ENCODE measurements at places on chromosomes 4 and X.

DNA sequence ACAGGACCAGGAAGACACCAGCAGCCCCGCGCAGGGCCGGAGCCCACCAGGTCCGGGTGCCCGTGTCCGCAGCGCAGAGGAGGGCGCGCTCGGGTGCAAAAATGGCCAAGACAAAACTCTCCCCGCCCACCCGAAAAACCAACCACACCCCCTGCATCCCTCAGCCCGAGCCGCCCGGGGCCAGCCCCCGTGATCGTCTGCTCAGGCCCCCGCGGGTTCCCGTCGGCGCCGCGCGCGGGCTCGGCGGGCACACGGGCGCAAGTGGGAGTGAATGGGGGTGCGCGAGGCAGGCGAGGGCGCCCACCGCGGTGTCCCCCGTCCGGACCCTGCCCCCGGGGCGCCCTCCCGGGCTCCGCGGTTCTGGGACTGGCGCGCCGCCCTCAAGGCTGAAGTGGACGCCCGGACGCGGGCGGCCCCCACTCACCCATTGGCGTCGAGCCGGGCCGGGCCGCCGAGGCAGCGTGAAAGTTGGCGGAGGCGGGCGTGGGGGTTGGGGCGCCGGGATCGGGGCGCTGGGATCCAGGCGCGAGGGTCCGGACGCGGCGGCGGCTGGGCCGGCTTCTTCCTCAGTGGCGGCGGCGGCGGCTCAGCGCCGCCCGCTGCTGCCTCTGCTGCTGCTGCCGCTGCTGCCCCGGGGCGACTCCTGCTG, 393 bp downstream of the SH3KBP1 start:
- DNase-seq = peak; percentile 17

DNA sequence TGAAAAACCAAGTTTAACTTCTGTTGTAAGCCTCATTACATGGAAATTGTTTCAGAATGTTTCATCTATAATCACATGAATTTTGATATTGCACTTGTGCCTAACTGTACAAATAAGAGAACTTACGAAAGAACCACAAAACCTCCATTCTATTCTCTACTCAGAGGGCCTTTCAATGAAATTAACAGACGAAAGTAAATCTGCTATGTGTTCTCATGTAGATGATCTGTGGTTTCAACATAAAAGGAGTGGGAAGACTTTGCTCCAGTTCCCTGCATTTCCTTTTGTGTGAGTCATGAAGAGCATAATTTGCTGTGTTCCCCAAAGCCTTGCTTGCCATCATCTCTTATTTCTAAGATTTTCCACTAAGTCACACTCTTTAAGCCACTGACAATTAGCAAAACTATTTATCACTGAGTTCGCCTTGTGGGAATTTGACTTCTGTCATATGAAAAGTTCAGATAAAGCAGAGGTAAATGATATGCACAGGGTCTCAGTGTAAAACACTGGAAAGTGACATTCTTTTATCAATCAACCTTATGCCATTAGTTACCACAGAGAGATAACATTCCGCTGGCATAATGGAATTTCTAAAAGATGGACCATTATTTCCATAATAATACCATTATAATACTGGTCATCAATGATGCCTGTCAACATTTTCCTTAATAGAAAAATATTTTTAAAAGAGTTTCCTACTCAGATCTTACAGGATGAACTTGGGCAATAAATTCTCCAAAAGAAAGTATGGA, 329.8 kb downstream of the NR3C2 start:
- peak; percentile 3 for DNase-seq

GRCh38 chr4:113561092-113561491, 200.4 kb downstream of the CAMK2D start:
- no peak for DNase-seq

DNA sequence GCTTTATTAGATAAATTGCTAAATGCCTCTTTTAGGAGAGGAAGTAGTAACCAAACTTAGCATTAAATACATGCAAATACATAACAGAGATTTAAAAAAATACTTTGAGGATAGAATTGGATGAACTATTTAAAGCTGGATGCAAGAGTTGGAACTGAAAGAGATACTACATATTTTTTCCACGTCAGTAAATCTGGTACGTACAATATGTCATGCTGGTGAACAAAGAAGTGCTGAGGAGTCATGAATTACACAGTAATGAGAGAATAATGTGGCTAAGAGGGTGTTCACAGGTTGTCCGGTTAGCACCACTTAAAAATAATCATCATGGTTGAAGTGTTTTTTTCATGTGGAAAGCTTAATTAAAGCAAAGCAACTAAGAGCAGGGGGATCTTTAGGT, 184.1 kb upstream of the FRMPD4 start:
- no peak for DNase-seq

- DNase-seq = no peak
These were observed 89.4 kb upstream of the TRIM2 start for GRCh38 chr4:153114771-153115321.

DNA sequence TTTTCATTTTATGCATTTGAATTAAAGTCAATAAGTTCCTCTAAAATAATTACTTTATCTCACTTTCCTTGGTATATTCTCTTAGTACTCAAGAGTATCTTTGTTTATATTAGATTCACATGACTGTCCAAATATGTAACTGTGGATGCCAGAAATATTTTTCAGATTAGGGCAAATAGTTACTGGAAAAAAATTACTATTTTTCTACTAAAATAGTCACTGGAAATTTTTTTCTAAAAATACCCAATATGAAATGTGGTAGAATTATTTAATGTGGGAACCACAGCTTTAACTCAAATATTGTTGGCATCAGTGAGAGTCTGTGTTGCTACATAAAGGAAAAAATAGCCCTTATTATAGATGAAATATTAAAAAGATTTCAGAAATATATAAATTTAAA, 70.4 kb upstream of the NMU start:
- no peak for DNase-seq

DNA sequence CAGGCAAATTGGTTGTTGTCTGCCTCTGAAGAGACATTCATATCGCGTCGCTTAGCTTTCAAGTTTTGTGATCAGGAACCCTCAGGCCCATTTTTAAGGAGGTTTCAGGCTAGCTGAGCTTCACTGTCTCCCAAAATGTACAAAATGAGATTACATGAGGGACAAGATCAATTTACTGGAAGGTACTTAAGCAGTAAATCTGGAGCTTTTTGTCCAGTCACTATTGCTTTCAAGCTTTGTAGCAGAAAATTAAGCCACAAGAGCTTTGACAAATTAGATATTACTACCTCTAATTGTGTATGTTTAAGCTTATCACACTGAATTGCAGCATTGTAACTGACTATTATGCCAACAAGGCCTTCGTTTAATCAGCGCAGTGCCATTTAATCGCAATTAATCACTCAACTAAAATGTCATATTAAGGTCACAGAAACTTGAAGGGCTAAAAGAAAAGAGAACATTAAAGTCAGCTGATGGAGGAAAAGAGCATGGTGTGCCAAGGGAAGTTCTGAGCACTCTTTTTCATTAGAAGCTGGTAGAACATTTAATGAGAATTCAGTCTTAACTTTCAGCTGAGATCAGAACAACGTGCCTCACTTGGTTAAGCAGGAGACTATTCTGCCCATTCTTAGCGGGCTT, 353.0 kb downstream of the FBXO8 start:
- DNase-seq = no peak

DNA sequence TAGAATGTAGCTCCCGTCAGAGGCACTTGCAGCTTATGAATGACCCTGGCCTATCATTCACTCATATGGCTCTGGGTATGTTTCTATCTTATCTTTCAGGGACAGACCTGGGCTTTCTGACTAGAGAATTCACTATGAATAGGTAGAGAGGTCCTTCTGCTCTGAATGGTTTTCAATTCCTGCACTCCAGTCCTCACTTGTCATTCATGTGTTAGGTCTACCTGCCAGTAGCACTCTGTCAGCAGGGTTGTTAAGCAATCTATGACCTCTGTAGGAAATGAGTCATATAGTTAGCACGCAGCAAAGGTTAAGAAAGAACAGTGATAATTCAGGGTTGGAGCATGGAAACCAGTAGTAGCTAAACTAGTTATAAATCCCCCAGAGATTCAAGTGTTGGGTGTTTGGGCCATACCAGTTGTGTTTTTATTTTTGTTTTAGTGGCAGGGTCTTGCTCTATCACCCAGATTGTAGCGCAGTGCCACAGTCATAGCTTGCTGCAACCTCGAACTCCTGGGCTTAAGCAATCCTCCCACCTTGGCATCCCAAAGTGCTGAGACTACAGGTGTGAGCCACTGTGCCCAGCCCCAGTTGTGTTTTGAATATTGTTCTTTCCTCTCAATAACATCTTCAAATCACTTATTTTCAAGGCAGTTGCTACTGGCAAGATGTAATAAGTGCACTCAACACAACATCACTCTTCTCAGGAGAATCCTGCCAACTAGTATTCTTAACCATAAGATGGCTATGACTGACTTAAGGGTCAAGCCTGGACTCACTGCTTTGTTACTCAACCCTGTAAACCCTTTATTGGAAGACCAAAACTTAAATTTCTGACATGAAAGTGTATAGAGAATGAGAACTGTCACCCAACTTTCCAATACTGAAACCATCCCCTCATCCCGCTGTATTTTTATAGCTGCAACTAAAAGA, 25.1 kb downstream of the ARL13A start:
- DNase-seq = peak; percentile 24

GRCh38 chr4:136939781-136940180, 592.5 kb downstream of the PCDH18 start:
- DNase-seq = no peak

All from KBM-7 (cell line).